ENCODE measurements at places on chromosomes 3 and 15.

DNA sequence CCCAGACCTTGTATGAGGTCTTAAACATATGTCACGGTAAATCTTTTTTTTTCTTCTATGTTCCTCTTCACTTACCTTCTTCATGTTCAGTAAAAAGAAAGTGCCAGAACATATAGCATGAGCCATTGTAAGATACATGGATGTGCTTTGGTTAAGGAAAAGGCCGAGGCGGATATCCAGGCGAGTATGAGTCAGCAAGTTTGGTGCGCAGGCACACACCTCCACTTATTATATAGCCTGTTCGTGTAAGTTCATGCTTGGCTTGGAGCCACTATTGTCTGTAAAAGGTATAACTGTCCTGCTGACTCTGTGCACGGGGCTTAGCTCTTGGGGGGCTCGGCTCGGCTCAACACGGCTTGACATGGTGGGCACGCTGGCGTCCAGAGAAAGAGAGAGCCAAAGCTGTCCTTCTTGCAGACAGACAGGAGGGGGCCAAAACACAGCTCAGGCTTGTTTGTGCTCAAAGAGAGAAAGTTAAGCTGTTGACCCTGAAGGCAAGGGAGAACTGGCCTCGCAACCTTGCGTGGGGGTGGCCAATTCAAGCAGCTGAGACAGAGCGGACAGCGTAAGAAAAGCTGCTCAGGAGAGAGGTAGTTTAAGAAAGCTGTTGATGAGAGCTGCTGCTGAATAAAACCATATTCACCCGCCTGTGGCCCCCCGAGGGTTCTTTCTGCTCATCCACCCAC lies 251.2 kb downstream of the SLC9A9 start:
- no peak for DNase-seq

DNA sequence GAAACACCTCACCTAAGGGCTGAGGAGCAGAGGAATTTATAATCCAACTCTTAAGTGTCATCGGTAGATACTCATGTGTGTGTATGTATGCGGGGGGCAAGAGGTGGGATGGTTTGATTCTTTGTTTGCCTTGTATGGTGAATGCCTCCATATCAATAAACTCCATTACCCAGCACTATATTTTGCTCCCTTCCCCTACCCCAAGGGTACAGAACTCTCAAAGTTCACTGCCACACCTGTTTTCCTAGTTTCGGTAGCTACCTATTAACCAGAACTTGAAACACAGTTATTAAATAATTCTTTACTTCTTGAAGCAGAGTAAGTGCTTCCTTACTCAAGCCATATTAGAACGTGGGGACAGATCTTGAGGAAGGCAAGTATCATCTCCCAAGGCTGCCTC lies 400.8 kb upstream of the SUCLG2 start:
- no peak for DNase-seq

DNA sequence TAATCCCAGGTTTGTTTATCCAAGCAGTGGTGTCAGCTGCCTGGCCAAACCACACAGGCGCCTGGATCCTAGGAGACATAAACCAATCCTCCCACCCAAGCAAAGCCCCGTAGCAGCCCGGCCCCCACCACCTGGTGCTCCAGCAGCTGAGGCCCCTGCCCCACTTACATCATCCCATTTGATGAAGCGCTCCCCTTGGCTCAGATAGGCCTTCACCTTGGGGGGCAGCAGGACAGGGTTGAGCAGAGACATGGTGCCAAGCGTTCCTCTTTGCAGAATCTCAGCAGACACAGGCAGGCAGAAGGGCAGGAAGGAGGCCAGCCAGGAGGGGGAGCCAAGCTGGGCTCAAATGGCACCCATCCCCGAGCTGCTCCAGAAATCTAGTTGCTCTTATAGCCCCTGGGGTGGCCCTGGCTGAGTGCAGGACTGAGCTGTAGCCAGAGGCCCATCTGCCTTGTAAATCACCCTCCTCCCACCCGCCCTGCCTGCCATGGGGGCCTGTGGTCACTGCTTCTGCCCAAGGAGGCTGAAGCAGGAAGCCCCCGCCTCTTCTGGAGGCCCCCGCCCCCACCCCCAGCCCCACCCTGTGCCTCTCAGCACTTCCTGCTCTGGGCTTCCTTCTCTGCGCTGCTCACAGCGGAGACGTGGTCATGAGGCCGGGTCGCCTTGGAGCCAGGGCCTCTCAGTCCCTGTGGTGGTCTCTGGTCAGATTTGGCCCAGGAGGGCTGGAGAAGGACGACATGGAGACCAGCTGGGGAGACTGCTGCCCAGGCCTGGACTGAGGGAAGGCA lies at the start of gene PLCB2:
PLCB2 (minus strand) TSS at position 515 of the 791 bp plus-strand sequence; CDS start at position 252, 263 bp downstream.
- DNase-seq = no peak

- no peak for DNase-seq
These were observed 28.2 kb downstream of the PPP4R2 start for GRCh38 chr3:73024836-73025235.

DNA sequence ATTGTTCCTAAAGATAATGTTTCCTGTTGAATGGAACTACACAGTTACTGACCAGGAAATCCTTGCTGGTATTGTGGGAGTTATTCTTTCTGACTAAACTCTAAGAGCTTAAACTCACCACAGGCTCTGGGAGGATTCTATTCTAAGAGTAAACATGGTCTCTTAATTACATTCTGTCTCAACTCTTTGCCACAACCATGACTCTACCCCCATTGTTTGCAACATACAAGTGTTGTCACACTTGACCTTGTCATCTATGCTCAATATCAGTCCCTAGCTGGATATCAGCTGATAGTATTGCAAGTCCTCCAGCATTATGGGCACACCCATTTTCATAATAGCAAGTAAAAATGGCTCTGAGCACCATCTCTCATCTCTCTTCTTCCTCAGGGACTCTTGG lies 29.6 kb upstream of the SECISBP2L start:
- no peak for DNase-seq

- DNase-seq = no peak
These were observed 306.6 kb upstream of the KCNH8 start for GRCh38 chr3:18841422-18842343.

DNA sequence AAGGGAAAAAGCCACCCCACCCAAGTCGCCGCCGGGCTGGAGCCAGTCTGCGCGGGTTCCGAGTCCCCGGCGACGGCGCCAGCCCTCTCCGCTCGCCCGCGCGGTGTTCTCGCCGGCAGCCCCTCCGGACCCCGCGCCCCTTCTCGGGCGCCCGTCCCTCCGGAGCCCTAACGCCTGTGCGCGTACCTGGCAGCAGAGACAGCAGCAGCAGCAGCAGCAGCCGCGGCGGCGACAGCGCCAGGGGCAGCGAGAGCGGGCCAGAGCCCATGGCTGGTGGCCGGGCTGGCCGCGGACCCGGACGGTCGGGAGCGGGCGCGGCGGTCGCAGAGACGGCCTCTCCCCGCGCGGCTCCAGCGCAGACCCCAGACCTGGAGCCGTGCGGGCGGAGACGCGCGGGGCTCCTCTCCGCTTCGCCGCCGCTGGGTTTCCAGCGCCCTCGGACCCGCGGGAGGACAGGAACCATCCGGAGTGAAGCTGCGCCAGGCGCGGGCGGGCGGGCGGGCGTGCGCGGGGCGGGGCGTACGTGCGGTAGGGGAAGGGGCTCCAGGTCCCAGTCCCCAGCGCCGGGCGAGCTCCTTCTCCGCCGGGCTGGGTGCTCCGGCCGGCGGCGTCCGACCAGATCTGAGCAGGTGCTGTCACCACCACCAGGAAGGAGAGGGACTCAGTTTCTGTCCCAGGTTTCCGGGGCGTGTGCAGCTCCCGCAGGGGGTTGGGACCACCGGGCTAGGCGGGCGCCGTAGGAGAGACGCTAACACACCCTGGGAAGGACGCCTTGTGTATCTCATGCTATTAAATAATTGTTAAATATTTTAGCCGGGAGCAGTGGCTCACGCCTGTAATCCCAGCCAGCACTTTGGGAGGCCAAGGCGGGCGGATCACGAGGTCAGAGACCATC lies at the start of gene CHRNA3:
CHRNA3 (minus strand) TSS at position 470 of the 895 bp plus-strand sequence; CDS start at position 268, 202 bp downstream.
- no peak for DNase-seq

DNA sequence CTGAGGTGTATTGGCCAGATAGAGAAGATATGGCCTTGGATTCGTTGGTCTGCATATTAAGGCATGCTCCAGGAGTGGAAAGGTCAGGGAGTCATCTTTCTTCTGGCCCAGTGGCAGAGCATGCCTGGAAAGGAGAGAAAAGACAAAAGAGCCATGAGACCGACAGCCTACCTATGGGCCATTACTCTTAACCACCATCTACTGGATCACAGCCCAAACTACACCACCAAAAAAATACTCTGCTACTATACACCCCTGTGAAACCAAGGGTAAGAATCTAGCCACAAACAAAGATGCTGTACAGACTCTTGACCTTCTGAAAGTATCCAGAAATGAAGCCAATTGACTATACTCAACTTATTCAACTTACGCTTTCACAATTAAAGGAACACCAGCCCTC lies 96.1 kb upstream of the PLSCR5 start:
- no peak for DNase-seq

DNA sequence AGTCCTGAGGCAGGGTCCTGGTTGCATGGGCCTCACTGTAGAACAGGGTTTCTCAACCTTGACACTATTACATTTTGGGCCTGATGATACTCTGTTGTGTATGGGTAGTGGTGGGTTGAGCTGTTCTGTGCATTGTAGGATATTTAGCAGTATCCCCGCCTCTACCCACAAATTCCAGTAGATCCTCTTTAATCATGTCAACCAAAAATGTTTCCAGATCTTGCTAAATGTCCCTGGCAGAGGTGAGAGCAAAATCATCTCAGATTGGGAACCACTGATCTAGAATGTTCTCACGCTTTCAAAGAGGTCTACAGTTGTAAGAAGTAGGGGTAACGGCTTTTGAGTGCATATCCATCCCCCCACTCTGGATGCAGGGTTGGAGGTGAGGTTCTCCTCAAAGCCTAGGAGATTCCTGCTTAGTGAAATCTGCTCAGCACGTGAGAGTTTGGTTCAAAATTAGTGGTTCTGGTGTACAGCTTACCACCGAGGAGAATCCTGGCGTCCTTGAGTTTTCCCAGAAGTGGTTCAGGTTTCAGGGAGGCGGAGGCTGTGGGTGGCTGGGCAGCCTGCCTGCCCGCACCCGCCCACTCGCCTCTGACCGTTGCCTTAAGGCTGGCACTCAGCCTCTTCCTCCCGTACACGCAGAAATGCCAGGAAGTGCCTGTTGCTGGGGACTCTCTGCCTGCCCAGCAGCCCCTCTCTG lies 5.3 kb downstream of the ACVR2B start:
- DNase-seq = no peak

DNA sequence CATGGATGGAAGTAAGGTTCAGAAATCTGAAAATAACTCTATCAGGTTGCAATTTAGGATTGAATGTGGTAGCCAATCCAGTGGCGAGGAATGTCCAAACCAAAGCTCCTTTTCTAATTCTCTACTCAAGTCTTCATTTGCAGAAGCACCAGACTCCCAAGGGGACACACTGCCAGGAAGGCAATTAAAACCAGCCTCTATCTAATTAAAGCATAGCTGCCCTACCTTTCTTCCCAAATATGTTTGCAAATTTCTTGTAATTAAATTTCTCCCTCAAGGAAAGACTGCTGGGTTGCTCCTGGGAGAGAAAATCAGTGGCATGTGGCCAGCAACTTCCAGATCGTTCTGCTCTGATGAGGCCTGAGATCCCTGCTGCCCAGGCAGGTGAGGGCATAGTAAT lies 153.4 kb upstream of the MCTP2 start:
- DNase-seq = no peak

GRCh38 chr3:27616031-27616430 lies 106.1 kb downstream of the EOMES start:
- no peak for DNase-seq

- DNase-seq = no peak
These were observed 24.0 kb downstream of the ST8SIA2 start for GRCh38 chr15:92417716-92418115.

DNA sequence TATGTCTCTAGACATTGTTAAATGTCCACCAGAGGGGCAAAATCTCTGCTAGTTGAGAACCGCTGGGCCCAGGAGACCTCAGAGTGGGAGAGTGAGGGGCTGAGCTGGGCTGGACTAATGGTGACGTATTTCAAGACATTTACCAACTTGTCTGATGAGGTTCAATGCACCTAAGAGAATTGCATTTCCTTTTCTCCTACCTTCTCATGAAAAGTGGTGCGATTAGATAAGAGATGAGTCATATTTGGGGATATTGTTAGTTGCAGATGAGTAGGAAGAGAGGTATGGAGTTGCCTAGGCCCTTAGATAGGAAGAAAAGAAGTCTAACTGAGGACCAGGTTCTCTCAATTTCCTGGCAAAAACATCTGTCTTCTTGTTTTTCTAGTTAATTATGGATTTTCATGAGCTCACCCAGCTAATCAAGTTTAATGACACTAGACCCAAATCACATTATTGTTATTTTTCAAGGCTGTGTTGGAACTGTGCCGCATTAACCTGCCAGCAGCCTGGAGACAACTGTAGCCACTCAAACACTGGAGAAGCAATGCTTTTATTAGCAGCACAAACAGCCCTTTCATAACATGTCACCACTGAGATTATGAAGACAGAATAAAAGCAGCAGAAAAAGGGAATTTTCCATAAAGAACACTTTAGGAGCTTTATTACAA lies 144.2 kb downstream of the PDCD6IP start:
- no peak for DNase-seq

Data from NCI-H1092 (cell line).